ENCODE measurements at places on chromosomes 11 and 22.

DNA sequence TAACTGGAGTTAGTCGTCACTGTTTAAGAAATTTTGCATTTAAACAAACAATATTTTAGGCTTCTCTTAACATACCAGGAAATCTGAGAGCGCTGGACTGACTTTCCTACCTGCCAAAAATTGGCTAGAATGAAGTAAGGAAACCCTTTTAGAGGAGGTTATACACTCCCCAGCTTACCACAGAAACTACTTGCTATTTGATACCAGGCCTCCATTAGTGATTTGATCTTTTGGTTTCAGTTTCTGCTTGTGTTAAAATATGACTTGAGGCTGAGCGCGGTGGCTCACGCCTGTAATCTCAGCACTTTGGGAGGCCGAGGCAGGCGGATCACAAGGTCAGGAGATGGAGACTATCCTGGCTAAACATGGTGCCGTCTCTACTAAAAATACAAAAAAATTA is 419.9 kb downstream of the LRRC4C start:
- DNase-seq: no peak

DNA sequence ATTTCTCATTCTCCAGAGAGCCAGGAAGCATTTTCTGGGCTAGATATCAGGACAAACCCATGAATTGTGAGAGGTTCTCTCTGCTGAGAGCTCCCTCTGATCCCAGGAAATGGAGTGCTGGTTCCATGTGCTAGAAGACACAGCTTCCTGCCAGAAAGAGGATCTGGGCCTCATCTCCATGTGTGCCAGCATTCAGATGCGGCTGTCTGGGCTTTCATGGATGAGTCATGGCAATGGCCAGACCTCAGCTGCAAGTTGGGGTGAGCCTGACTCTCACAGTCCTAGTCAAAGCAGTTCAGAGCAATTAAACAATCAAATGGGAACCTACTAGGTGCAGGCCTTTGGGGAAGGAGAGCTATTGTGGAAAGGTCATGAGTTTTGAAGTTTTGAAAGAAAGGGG is 82.3 kb upstream of the EED start:
- peak; percentile 84 for DNase-seq

DNA sequence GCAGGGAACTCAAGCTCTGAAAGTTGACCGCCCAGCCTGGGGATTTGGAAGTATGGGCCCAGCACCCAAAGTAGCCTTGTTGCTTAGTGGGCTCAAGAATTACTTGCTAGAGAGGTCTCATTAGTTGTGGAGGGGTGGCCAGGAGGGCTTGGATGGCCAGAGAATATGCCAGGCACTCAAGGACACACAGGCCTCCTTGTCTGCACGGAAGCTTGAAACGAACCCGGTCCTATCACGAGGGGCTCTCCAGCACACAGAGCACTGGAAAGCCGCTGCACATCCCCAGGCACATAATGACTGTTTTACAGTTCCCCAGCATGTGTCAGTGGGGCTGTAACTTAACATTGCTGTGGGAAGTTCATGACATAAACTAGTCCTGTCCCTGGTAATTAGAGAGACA is 55.9 kb downstream of the NAT10 start:
- no peak for DNase-seq

DNA sequence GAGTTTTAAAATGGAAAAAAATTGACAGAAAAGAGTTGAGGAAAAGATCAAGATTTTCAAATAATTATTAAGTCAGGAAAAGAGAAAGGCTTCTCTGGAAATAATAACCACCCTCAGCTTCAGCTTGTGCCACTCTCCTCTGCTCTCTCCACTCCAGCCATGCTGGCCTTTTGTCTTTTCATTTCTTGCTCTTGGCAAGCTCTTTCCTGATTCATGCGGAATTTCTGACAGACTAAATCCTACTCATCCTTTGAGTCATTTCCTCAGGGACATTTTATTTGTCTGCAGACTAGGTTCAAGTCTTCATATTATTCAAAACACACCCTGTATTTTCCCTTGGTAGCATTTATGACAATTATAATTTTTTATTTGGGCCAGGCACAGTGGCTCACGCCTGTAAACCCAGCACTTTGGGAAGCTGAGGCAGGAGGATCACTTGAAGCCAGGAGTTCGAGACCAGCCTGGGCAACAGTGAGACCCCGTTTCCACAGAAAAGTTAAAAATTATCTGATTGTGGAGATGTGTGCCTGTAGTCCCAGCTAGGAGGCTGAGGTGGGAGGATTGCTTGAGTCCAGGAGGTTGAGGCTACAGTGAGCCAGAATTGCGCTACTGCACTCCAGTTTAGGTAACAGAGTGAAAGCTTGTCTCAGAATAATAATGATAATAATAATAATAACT is 7.8 kb upstream of the P4HA3 start:
- DNase-seq: no peak

DNA sequence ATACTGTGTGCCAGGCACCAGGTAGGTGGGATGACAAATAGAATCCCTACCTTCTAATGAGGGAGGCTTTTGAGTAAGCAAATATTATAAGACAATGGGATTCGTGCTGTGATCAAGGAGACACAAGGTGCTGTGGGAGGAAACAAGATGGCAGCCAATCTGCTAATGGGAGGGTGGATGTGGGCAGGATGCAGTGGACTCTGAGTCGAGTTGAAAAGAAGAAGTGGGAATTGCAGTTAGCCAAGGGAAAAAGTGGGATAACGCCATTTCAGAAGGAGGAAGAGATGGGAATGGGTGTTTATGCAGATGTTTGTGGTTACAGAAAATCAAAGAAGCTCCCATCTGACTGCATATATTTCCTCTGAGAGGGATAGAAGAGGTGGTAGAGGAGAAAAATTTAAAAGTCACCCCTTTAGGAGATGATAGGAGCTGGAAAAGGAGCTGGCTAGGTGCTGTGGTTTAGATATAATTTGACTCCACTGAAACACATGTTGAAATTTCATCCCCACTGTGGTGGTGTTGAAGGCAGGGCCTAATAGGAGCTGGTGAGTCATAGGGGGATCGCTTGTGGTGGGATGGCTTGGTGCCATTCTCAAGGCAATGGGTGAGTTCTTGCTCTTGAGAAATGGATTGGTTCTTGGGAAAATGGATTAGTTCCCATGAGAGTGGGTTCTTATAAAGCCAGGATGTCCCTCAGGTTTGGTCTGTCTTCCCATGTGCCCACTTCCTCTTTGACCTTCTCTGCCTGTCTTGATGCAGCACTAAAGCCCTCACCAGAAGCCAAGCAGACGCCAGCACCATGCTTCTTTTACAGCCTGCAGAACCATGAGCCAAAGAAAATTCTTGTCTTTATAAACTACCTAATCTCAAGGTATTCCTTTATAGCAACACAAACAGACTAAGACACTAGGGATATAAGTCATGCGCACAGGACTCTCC is 30.0 kb upstream of the POU2AF1 start:
- no peak for DNase-seq
